ENCODE measurements at places on chromosomes 13 and 19.

- no peak for DNase-seq
These were observed 125.1 kb downstream of the NALCN start for GRCh38 chr13:101291206-101291605.

- DNase-seq: no peak
These were observed 2.8 kb upstream of the MICU2 start for GRCh38 chr13:21606796-21607195.

GRCh38 chr13:111479412-111479811 lies 159.0 kb downstream of the TEX29 start:
- no peak for DNase-seq

GRCh38 chr19:45423033-45423588 lies 606 bp downstream of the ERCC1 start:
- DNase-seq: no peak

- no peak for DNase-seq
These were observed 418.2 kb downstream of the KLF12 start for GRCh38 chr13:73715911-73716510.

- no peak for DNase-seq
These were observed 810.4 kb upstream of the SLC10A2 start for GRCh38 chr13:103876571-103876970.

Data from hematopoietic multipotent progenitor cell treated with erythropoietin and hydrocortisone succinate and interleukin-3 and kit ligand, for 4 days (in vitro differentiated cells).